ENCODE measurements at places on chromosomes 5 and 9. TPM values are rescaled to one million over a fixed set of nuclear protein-coding genes. Genes with fewer than 3 reads are reported as not detected.

Gene LHX6
- total RNA-seq, result not detected

Gene SPARC
- 0.54 TPM for total RNA-seq

Gene APBA1
- total RNA-seq, result not detected

Gene AKNA
- total RNA-seq, result 122 TPM

Gene ABLIM3
- not detected for total RNA-seq

Gene PKN3
- total RNA-seq, result not detected

Gene PCDHGA8
- 9.6 TPM for total RNA-seq

- H3K36me3 ChIP-seq, result no peaks in the 10 kb centered on the region
- DNase-seq, result no peak
- no peak overlapping the region for H3K27ac ChIP-seq
- no peaks in the 10 kb centered on the region for H3K4me1 ChIP-seq
- no peak overlapping the region for H3K4me3 ChIP-seq
Observed at GRCh38 chr5:168674893-168675482, 95.8 kb upstream of the PANK3 start.

DNA sequence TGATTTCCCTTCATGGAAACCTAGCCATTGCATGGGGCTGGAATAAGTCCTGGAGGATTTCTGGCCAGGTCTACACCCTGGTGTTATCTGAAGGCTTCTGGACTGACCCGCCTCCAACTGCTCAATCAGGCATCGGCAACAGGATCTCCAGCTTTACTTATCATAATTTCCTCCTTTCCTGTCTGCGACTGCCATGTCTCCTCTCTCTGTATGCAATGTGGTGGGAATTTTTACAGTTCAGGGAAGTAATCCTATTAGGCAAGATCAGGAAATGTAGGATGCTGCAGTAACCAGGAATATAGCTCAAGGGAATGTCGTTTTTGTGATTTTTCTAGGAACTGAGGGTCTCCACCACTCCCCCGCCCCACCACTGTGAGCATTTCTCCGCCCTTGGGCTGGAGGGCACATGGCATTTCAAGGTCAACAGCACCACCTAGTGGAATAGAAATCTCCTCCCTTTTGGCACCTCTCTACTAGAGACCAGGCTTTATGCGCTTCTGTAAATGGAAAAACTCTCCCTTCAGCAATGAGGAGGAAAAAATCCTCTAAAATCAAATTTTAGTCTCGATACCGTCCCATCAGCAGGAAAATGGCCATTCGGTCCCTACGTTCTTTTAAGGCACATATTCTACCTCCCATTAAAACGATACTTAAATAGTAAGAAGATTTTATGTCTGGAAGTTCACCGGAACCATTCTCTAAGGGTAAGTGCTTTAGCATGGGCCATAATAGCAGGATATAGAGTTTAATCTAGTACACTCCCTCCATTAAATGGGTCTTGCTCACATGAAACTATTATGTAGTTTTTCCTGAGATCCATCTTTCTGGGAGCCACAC lies 93.0 kb downstream of the YTHDC2 start:
- no peak overlapping the region for H3K27ac ChIP-seq
- no peak overlapping the region for H3K4me3 ChIP-seq
- peaks cover 9% of the 10 kb centered on the region for H3K4me1 ChIP-seq
- no peaks in the 10 kb centered on the region for H3K36me3 ChIP-seq
- H3K27me3 ChIP-seq, result no peaks in the 10 kb centered on the region
- DNase-seq, result peak; percentile 90

DNA sequence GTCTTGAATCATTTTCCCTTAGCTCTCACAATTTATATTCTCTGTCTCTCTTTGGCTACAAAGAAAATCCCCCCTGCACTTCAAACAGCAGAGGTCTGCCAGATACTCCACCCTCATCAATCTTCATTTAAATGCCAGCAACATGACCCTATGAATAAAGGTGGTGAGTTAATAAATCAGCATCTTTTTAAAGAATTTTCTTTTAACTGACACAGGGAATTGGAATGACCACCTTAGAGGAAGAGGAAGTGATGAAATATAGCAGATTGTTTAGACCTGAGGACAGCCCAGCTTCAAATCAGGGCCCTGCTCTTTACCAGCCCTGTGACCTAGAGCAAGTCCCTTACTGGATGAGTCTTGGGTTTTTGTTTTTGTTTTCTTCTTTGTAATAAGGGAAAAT lies 223.1 kb upstream of the PAPPA start:
- H3K27ac ChIP-seq, result no peak overlapping the region
- H3K4me1 ChIP-seq, result no peaks in the 10 kb centered on the region
- no peak for DNase-seq
- no peak overlapping the region for H3K4me3 ChIP-seq

DNA sequence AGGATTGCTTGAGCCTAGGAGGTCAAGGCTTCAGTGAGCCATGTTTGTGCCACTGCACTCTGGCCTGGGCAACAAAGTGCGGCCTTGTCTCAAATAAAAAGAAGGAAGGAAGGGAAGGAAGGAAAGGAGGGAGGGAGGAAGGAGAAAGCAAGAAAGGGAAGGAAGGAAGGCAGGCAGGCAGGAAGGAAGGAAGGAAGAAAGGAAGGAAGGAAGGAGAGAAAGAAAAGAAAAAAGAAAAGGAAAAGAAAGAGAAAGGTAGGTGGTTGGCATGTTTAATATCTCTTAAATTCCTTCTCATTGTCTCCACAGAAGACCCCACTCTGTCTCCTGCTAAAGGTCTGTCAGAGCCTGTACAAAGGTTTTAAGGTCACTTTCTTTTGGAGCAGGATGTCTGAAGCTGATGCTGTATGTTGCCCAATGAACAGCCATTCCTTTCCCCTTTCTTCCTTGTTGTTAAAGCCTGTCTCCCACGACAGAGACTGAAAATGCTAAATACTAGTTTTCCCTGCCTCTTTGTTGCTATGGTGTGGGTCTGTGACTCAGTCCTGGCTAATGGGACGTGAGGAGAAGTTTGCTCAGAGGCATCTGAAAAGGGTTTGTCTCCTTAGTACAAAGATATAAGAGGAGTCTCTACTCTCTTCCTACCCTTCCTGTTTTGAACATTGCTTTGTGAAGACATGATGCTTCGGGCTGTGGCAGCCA lies 213.3 kb downstream of the PCSK1 start:
- H3K4me3 ChIP-seq, result no peak overlapping the region
- no peak overlapping the region for H3K27ac ChIP-seq
- DNase-seq, result no peak
- H3K27me3 ChIP-seq, result no peaks in the 10 kb centered on the region

- no peak overlapping the region for H3K4me3 ChIP-seq
- H3K4me1 ChIP-seq, result no peaks in the 10 kb centered on the region
- no peaks in the 10 kb centered on the region for H3K27me3 ChIP-seq
- DNase-seq, result no peak
Observed at GRCh38 chr5:59569608-59570334, 323.8 kb downstream of the PDE4D start.

- H3K36me3 ChIP-seq, result no peaks in the 10 kb centered on the region
- no peak for DNase-seq
- no peak overlapping the region for H3K27ac ChIP-seq
Observed at GRCh38 chr9:120331913-120332312, 248.1 kb downstream of the CDK5RAP2 start.

DNA sequence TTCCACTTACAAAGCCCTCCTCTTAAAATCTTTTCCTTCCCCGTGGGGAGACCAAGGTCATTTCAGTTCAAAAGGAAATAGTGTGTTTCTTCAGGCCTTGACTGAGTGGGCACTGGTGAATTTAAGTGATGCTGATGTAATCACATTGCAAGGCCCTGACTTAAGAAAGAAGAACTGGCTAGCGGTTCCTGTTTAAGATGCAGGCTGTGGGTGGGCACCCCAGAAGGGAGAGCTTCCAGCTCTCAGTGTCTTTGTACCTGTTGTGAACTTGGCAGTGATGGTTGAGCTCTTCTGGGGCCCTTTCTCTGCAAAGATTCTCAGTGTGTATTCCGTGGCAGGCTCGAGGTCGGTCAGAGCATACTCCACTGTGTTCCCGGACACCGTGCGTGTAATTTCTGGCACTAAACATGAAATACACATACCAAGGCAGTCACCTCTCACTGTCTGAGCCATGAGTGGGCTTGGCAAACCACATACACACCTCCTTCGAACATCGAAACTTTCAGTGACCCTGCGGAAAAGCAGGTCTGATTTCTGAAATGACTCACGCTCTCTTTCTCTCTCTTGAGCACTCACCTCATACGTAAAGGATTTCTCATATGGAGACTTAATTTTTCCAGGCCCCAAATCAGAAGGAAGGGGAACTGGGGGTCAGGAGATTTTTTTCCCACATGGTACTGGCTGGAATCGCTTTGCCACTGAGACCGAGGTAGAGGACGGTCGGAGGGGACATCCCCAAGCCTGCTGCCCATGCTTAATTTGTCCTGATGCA lies 81.9 kb downstream of the TNC start:
- H3K36me3 ChIP-seq, result no peaks in the 10 kb centered on the region
- no peaks in the 10 kb centered on the region for H3K27me3 ChIP-seq
- no peaks in the 10 kb centered on the region for H3K4me1 ChIP-seq
- no peak overlapping the region for H3K4me3 ChIP-seq
- H3K27ac ChIP-seq, result no peak overlapping the region
- DNase-seq, result peak; percentile 47

GRCh38 chr9:8648271-8648845 lies 848.8 kb upstream of the DMAC1 start:
- H3K4me3 ChIP-seq, result no peak overlapping the region
- peak overlapping the region; percentile 87 for H3K27ac ChIP-seq
- peaks cover 36% of the 10 kb centered on the region for H3K4me1 ChIP-seq
- DNase-seq, result peak; percentile 46

- H3K27me3 ChIP-seq, result no peaks in the 10 kb centered on the region
- H3K4me1 ChIP-seq, result no peaks in the 10 kb centered on the region
- H3K27ac ChIP-seq, result no peak overlapping the region
Observed at GRCh38 chr9:124781967-124782660, 5.2 kb downstream of the OLFML2A start.

DNA sequence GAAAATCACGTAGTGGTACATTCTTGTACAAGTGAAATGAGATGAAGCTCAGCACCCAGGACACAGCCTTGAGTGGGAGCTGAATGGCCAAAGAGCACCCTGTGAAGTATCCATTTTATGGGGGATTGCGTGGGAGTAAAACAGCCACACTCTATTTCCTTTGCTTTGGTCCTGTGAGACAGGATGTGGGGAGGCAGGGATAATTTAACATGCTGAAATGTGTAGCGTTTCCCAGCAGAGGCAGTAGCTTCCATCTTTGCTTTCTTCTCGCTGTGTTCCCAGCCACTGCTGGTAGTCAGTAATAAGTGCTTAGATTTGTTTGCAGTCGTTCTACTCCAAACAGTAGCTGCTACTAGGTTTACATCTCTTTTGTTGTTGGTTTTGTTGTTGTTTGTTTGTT lies 4.4 kb downstream of the IL31RA start:
- no peak overlapping the region for H3K27ac ChIP-seq
- no peaks in the 10 kb centered on the region for H3K27me3 ChIP-seq
- no peak for DNase-seq
- no peak overlapping the region for H3K4me3 ChIP-seq
- H3K4me1 ChIP-seq, result no peaks in the 10 kb centered on the region
- no peaks in the 10 kb centered on the region for H3K36me3 ChIP-seq

DNA sequence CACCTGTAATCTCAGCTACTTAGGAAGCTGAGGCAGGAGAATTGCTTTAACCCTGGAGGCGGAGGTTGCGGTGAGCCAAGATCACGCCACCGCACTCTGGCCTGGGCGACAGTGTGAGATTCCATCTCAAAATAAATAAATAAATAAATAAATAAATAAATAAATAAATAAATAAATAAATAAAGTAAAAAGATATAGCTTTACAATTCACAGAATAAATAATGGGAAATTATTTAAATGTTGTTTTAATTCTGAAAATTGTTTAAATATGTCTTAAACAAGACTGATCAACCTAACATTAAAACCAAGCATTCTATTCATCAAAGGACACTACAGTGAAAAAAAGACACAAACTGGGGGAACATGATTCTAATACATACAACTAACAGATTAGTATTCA lies 357.1 kb downstream of the CTNND2 start:
- H3K4me3 ChIP-seq, result no peak overlapping the region
- H3K27me3 ChIP-seq, result no peaks in the 10 kb centered on the region
- H3K4me1 ChIP-seq, result no peaks in the 10 kb centered on the region
- H3K36me3 ChIP-seq, result no peaks in the 10 kb centered on the region

GRCh38 chr9:35422753-35423152 lies 67.2 kb upstream of the RUSC2 start:
- H3K36me3 ChIP-seq, result no peaks in the 10 kb centered on the region
- DNase-seq, result peak; percentile 9
- H3K27ac ChIP-seq, result no peak overlapping the region
- no peak overlapping the region for H3K4me3 ChIP-seq

DNA sequence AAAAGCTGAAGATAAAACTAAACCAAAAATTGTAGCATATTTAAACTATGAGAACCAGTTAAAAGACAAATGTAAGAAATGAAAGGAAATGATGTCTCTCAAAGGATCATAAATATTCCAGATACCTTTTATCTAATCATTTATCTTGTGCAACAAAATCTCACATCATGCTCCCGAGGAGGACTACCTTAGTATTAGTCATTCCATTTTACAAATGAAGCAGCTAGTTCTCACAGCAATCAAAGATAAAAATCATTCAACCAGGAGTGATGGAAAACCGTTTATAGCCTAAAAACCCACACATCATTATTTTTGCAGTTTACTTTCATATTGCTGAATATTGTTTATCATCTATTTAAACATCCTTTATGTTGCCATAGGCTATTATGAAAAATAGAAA lies 190.0 kb downstream of the CDH12 start:
- H3K36me3 ChIP-seq, result no peaks in the 10 kb centered on the region
- H3K4me3 ChIP-seq, result no peak overlapping the region
- H3K4me1 ChIP-seq, result no peaks in the 10 kb centered on the region
- no peaks in the 10 kb centered on the region for H3K27me3 ChIP-seq

- H3K4me3 ChIP-seq, result no peak overlapping the region
- H3K36me3 ChIP-seq, result no peaks in the 10 kb centered on the region
- no peaks in the 10 kb centered on the region for H3K27me3 ChIP-seq
- DNase-seq, result no peak
- no peak overlapping the region for H3K27ac ChIP-seq
Observed at GRCh38 chr5:142784401-142784955, 14.3 kb downstream of the ARHGAP26 start.

- peak; percentile 49 for DNase-seq
- H3K4me3 ChIP-seq, result no peak overlapping the region
- peaks cover 9% of the 10 kb centered on the region for H3K4me1 ChIP-seq
- no peak overlapping the region for H3K27ac ChIP-seq
- H3K36me3 ChIP-seq, result no peaks in the 10 kb centered on the region
Observed at GRCh38 chr5:132528866-132529634, 14.3 kb downstream of the IL5 start.

Data from Karpas-422 (cell line).